ENCODE measurements at places on chromosomes 2 and 18.

- DNase-seq = no peak
Observed at GRCh38 chr18:48563027-48563426, 24.2 kb downstream of the CTIF start.

DNA sequence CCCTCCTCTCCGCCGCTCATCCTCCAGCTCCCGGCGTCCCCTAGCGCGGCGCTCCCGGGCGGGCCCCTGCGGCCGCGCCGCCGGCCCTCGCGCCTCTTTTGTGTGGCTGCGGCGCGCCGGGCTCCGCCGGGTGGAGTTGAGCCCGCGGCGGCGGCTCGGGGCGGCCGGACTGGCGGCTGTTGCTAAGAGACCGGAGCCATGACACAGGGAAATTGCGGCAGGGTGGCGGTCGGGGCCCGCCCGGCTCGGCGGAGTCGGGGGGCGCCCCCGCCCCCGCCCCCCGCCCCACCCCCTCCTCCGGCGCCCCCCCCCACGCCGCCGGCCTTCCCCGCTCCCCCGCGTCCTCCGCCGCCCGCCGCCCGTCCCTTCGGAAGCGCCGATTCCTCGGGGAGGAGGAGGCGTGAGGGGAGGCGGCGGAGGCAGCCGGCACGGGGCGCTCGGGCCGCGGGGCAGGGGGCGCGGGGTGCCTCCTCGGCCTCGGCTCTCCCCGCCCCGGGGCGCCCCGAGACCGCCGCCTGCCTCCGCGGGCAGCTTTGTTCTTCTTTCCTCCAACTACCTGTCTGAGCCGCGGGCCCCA, at the start of gene TMEM200C:
TMEM200C (minus strand) TSS at position 224 of the 577 bp plus-strand sequence. CDS start 3,459 bp downstream, outside the sequence.
- no peak for DNase-seq

GRCh38 chr2:172555272-172555521, 693 bp upstream of the PDK1 start:
- no peak for DNase-seq

GRCh38 chr18:72436401-72436800, 107.7 kb downstream of the CBLN2 start:
- no peak for DNase-seq

DNA sequence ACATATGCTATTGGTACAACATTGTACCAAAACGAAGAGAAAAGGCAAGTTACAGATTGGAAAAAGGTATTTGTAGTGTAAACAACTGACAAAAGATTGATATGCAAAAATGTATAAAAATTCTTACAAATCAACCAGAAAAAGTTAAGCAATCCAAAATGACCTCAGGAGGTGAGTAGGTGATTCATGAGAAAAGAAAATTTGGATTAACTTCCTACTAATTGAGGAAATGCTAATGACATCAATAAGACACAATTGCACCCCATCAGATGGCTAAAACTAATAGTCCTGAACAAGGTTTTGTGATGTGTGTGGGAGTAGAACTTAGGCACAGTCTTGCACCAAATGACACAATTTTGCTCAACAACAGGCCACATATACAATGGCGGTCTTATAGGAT, 129.3 kb downstream of the COPS8 start:
- no peak for DNase-seq

DNA sequence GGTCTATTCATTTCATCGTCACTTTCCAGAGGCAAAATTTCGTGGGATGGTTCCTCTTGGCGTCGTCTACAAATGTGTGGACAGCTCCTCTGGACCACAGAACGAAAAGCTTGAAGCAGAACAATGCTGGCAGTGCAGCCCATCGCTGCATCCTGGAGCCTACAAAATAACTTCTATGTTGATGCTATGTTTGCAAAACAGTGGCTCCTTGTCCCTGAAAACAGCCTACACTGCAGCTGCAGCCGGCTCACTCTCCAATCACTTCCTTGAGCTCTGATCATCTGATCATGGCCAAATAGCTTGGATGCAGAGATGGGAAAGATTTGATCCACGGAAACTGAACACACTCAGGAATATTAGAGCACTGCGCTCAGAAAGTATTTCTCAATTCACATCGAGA, 60.0 kb downstream of the DOCK10 start:
- no peak for DNase-seq

DNA sequence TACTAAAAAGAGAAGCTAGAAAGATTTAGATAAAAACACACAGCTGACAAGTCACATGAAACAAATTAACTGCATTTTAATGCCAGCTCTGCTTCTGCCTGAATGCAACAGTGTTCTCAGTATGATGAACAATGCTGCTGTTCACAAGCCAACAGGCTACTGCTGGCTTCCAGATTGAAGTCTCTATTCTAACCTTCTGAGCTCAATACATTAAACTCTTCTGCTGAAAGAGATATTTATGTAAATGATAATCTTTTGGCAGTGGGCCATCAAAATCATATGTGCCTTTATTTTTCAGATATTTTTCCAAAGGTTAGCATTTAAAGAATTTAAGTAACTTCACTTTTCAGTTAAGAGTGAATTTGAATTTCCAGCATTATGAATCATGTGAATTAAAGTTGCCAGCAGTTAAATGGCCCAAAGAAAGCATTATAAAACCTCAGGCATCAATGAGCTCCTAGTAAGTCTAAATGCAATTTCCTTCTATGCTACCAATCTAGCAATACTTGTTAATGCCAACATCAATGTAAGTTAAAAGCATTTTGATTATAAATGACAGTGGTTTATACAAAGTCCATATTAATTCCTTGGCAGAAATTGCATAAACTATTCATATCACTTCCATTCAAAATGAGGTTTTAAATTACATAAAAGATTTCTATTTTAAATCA, 72.4 kb downstream of the ID2 start:
- no peak for DNase-seq

- DNase-seq = no peak
Observed at GRCh38 chr2:20443276-20443920, 3.5 kb upstream of the RHOB start.

- no peak for DNase-seq
Observed at GRCh38 chr2:67241453-67241852, 155.7 kb upstream of the ETAA1 start.

DNA sequence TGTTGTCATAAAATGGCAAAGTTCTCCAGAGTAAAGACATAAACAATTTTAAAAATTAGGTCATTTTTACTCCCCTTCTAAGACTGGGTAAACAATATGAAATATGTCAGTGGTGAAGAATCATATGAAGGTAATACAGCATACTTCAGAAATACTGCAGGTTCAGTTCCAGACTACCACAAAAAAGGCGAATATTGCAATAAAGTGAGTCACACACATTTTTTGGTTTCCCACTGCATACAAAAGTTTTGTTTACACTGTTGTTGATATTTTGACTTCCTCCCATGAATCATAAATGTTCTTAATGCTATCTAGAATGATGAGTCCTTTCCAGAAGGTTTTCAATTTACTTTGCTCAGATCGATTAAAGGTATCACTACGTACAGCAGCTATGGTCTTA, 73.5 kb downstream of the SMC6 start:
- no peak for DNase-seq

DNA sequence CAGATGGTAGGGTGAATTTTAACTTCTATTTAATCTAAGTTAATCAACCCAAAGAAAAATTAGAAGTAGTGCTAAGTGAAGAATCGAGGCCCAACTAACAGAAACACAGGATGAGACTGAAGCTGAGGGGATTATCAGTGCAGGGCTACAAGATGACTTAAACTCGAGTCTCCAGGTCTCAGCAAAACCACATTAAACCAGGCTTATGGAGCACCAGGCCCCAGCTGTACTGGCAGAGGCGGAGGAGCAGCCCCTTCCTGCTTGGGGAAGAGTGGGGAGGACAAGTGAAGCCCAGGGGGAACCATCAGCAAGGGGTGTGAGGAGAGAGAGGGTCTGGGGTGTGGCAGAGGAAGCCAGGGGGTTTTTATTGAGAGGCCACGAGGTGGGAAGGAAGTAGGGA, 135.9 kb upstream of the EPAS1 start:
- DNase-seq = no peak

- DNase-seq = no peak
Observed at GRCh38 chr2:120288016-120288373, 35.3 kb downstream of the RALB start.

- DNase-seq = no peak
Observed at GRCh38 chr18:75358928-75359327, 68.6 kb downstream of the SMIM21 start.

GRCh38 chr2:173109253-173110188, 33.9 kb downstream of the MAP3K20 start:
- DNase-seq = no peak

DNA sequence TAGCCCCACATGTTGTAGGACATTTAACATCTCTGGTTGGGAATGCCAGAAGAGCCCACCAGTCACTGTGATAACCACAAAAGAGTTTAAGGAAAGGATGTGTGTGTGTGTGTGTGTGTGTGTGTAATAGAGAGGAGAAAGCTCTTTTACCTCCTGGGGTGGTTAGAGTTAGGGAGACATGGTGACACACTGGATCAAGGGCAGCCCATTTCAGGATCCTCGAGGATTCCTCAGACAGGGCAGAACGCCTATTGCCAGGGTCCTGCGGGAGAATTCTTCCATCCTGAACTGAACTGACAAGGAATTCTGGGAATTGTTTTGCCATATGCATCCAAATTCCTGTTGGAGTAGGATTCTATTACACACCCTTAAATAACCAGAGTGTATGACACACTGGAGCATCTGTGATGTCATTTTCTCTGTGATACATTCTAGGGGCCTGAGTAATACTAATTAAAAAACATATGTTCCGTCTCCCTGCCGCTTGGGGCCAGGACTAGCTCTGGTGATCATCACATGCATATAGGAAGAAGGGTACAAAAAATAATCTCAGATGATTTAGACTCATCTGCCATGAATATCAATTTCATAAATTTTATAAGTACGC, 156.4 kb upstream of the MMADHC start:
- no peak for DNase-seq

DNA sequence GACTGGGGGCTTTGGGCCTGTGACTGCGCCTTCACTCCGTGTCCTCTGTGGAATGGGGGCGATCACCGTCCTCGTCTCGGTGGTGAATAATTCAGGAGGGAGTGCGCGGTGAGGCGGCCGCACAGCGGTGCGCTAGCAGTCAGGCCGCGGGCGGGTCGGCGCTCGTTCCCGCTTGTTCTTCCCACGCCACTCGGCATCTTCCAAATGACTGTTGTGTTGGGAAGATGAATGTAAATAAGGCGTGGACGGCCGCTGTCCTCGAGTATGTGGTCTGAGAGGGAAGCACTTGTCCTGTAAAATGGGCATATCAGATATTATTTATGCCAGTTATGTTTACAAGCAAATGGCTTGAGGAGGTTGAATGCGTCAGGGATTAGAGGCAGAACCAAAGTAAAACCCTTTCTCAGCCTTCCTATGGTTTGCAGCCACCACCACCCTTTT, 608 bp upstream of the VPS4B start:
- DNase-seq = no peak

DNA sequence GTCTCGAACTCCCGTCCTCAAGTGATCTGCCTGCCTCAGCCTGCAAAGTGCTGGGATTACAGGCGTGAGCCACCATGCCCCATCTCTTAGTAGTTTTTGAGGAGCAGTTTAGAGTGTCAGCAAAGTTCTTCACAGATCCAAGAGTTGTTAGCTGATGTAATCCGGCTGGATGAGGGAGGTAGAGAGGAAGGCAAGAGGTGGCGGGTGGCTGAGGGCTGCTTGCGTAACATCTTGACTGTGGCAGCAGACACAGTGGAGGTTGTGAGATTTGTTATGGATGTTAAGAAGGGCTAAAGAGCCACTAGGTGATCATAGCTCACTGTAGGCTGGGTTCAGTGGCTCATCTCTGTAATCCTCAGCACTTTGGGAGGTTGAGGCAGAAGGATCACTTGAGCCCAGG, 19.5 kb upstream of the FAM136A start:
- no peak for DNase-seq

DNA sequence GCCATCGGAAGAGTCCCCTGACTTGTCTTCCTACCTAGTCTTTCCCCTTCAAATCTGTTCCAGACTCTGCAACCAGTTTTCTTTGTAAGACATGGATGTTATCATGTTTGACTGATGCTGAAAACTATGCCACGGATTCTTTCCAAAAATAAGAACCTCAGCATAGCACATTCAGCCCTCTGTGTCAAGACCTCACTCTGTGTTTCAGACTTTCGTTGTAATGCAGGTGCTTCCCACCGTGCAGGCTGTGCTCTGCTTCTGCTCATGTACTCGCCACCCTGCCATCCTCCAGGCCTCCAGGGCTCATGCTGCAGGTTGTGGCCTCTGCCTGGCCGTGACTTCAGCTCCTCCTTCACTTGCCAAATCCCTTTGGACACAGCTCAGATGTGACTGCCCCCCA, 347.0 kb upstream of the RAB12 start:
- no peak for DNase-seq

- DNase-seq = no peak
Observed at GRCh38 chr2:129645335-129645734, 334.1 kb upstream of the RAB6C start.

DNA sequence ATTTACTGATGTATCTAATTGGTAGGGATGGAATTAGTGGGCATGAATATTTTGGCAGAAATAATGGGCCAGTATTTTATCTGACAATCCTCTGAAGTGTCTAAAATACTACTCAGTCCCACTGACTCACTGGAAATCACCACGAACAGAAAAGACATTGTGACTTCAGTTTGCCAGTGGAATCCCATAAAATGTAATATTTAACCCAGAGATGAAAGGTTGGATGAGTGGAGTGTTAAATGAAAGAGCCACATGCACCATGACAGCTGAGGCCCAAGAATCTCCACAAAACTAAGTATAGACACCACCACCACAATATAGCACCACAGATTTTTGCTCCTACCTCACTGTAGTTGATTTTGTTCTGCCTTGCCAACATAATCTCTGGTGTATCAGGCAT, 103.9 kb downstream of the NEB start:
- DNase-seq = no peak

- DNase-seq = no peak
Observed at GRCh38 chr2:39779341-39779851, 338 bp upstream of the THUMPD2 start.

- no peak for DNase-seq
Observed at GRCh38 chr2:235774153-235774870, 280.5 kb downstream of the AGAP1 start.

GRCh38 chr2:19478409-19478808, 120.0 kb upstream of the OSR1 start:
- no peak for DNase-seq

DNA sequence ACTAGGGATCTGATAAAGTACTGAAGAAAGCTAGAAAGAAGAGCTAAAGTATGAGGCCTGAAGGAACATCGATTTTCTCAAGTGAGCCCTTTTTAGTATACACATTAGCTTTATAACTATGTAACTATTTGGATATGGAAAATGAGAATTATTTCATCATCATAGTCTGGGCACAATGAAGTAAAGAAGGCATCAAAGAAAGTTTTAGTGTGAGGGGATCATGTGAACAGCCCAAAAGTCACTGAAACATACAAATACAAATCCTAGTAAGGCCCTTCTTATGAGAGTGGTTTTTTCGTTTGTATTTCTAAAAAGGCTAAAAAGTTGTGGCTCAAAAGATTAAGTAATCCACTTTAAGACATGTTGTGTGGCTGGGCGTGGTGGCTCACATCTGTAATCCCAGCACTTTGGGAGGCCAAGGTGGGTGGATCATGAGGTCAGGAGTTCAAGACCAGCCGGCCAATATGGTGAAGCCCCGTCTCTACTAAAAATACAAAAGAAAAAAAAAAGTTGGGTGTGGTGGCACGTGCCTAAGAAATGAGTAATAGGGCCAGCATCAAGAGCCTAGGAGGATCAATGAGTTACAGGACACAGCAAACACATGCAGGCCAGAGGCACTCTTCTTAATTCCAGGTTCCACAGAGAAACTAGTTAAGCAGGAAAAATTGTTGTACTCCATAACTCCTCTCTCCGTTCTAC, 61.9 kb downstream of the PUM2 start:
- no peak for DNase-seq

- DNase-seq = no peak
Observed at GRCh38 chr2:106140913-106141312, 53.2 kb downstream of the UXS1 start.

- no peak for DNase-seq
Observed at GRCh38 chr2:24883946-24884345, 36.1 kb downstream of the ADCY3 start.
